ENCODE measurements at places on chromosomes 7 and 10. TPM values are rescaled to one million over a fixed set of nuclear protein-coding genes. Genes with fewer than 3 reads are reported as not detected.
A peak's percentile ranks its signal among the peaks of the same experiment; 100 is the strongest.

GRCh38 chr7:47635091-47636080, 53.5 kb upstream of the TNS3 start:
- peak; percentile 46 for DNase-seq

The TCAF2 gene
- 25.7 TPM for total RNA-seq

DNA sequence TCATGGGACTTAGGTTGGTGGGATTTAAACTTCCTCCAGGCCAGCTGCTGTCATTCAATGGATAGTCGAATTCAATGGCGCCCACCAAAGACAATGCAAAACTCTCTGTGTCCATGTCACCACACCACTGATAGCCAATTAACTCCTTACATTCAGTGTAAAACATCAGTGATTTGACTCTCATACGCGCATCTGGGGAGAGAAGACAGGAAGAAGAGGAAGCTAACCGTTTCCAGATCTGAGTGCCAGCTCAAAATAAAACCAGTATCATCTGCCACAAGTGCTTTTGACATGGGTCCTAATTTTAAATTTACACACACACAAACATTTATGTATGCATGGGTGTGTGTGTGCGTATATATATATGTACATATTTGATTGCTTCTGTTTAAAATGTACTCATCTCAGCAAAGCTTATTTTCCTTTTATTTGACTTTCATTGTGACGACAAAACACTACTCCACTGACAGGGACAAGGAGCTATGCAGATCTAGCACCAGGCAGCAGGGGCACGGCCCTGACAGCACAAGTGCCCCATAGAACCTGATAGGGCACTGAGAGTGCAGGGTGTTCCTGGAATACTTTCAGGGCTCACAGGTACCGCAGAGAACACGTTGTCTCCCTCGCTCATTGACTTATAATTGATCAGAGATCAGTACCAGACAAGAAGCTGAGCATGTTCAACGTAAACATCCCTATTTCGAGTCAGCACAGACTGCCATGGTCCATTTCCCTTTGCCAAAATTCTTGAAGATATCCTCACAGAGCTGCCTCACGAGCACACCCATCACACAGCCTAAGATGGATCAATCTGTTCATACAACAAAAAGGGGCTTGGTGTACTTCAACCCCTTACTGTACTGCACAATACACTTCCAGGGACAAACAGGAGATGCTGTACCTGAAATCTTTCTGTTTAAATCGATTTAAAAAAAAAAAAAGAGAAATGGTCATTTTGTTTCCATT, 176.1 kb downstream of the COBL start:
- no peak for DNase-seq

The SUN1 gene
- 50.4 TPM for total RNA-seq

DNA sequence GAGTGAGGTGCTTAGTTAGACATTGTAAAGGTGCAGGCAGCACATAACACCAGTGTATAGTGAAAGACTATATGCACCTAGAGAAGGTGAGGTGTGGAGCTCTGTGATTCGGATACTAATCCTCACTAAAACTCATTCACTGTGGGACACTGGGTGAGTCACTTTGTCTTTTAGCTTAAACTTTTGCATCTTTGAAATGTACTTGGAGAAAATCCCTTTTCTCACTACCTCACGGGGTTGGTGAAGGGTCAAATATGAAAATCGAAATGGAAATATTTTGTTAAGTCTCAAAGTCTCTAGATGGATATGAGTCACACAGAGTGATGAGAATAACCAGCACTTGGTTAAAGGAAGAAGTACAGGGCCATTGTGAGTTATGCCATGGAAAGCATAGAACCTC, 38.0 kb downstream of the MDFIC start:
- DNase-seq, result no peak

DNA sequence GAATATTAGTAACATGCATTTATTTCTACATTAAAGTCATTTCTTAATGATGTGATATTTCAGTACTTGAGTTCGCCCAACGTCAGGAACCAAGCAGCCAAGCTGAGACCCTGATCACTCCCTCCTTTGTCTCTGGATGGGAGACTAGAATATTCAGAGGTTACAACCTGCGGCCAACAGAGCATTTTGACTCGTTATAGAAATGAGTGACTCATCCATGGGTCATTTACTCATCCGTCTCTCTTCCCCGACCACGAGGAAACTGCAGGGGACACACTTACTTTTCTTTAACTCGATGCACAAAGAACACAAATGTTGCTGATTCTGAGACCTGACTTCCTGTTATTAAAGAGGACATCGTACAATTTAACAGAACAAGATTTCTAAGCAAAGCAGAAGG, 343.3 kb downstream of the FRMD4A start:
- DNase-seq, result no peak

Data from natural killer cell treated with Interleukin-12 subunit alpha and Interleukin-12 subunit beta and Interleukin-15 and Interleukin-18, amount 100 ng/mL, for 72 hours (primary cell).